ENCODE measurements at places on chromosomes 6 and 20. TPM values are rescaled to one million over a fixed set of nuclear protein-coding genes. Genes with fewer than 3 reads are reported as not detected.

GRCh38 chr20:1664911-1665310, 7.3 kb upstream of the SIRPG start:
- DNase-seq = no peak

- no peak for DNase-seq
These were observed 37.7 kb downstream of the ARHGAP18 start for GRCh38 chr6:129672341-129672682.

The MCCD1 gene
- total RNA-seq = not detected

- no peak for DNase-seq
These were observed 420.9 kb upstream of the FLRT3 start for GRCh38 chr20:14758356-14758755.

The TP53TG5 gene
- 0.73 TPM for total RNA-seq

DNA sequence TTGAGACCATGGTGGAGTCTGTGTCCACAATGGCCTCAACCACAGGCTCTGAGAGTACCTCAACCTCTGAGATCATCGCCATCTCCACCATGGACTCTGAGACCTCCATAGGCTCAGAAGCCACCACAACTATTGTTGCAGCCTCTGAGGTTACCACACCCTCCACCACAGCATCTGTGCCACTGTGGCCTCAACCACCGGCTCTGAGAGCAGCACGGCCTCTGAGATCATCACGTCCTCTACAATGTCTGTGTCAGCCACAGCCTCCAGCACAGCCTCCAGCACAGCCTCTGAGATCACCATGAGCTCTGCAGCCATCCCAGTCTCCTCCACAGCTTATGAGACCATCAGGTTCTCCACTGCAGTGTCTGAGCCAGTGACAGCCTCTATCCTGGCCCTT, 19.4 kb upstream of the MUC21 start:
- DNase-seq = no peak

The C6orf15 gene
- not detected for total RNA-seq

- DNase-seq = no peak
These were observed 1.8 kb upstream of the VIP start for GRCh38 chr6:152748843-152749242.

The SEC23B gene
- total RNA-seq = 8.9 TPM

- no peak for DNase-seq
These were observed 2.1 kb downstream of the SOBP start for GRCh38 chr6:107491760-107492660.

The OR2B6 gene
- total RNA-seq = not detected

The LRFN2 gene
- not detected for total RNA-seq

- no peak for DNase-seq
These were observed 315.9 kb downstream of the TFAP2A start for GRCh38 chr6:10098756-10099528.
